ENCODE measurements at places on chromosomes 12 and 14.

- DNase-seq, result no peak
Observed at GRCh38 chr12:96247563-96247962, 53.4 kb downstream of the ELK3 start.

DNA sequence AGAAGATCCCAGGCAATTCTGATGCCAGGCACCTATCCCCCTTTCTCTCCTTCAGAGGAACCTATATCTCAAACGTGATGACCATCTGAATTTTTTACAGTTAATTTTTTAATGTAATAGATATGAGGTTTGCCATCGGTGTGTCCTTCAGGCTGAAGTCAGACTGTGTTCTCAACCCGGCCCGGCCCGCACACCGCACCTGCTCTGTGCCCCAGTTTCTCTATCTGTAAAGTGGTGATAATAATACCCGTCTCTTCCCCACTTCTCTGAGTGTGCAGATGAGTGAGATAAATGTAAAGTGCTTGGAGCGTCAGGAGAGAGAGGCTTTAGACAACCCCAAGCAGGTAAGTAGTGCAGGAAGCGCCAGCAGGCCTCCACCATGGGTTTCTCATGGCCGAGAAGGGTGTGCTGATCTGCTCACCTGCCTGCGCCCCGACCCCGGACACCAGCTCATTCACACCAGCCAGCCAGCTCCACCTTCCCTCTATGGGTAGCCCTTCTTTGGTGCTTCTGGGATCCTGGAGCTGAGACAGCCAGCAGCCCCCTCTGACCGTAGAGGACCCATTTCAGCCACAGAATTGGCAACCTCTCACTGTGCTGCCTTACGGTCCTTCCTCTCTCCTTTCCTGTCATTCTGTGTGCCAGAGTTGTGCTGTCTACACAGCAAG, 80.0 kb downstream of the ZFP36L1 start:
- no peak for DNase-seq

- DNase-seq, result no peak
Observed at GRCh38 chr14:58617619-58618018, 20.1 kb upstream of the DACT1 start.

DNA sequence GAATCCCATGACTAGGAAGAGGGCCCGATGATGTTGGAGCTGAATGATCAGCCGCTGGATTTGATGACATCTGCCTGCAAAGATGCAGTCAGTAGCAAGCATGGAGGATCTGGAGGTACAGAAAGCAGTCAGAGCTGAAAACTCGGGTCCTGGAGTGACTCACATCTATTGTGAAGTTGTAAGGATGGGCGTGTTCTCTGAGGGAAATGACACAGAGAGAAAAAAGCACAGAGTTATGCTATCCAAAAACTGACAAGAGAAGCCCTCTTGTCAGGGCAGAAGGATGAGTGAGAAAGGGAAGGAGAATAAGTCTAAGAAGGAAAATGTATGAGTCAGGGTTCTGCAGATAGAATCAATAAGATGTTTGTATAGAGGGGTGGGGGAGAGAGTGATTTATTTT, 380.4 kb upstream of the CCDC196 start:
- DNase-seq, result peak; percentile 57

- no peak for DNase-seq
Observed at GRCh38 chr12:55280991-55281390, 15.4 kb downstream of the OR6C6 start.
